RWPE2 (cell line): ENCODE measurements at places on chromosomes 13 and 19.

GRCh38 chr13:46320821-46321220, 66.2 kb downstream of the RUBCNL start:
- H3K36me3 ChIP-seq = no peaks in the 10 kb centered on the region
- no peak for DNase-seq
- H3K27ac ChIP-seq = no peak overlapping the region

- no peak for DNase-seq
- H3K4me3 ChIP-seq = no peak overlapping the region
- peaks cover 18% of the 10 kb centered on the region for H3K4me1 ChIP-seq
- no peaks in the 10 kb centered on the region; the same call in 1 of the 2 replicates for H3K36me3 ChIP-seq
- no peaks in the 10 kb centered on the region for H3K27me3 ChIP-seq
These were observed 447.2 kb downstream of the RFC3 start for GRCh38 chr13:34265046-34265679.

DNA sequence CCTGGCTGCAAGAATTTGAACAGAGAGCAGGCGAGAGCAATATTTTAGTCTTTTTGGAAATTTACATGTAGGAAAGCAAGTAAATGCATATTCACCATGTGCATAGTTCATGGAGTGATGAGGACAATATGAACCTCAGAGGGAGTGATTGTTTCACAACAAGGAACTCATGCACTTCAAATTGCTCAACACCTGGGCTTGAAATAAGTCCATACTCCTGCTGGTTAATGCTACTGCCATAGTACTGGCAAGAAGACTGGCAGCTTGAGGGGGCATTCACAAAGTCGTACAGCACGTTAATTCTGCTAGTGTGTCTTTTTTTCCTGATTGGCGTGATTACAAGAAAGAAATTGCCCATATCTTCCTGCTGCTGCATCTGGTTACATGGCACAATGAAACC, 267.6 kb downstream of the PCDH17 start:
- no peak overlapping the region for H3K4me3 ChIP-seq
- no peak for DNase-seq
- H3K4me1 ChIP-seq = no peaks in the 10 kb centered on the region
- H3K36me3 ChIP-seq = no peaks in the 10 kb centered on the region
- no peak overlapping the region for H3K27ac ChIP-seq

- no peaks in the 10 kb centered on the region for H3K36me3 ChIP-seq
- H3K4me1 ChIP-seq = peaks cover 5% of the 10 kb centered on the region
- no peak overlapping the region for H3K4me3 ChIP-seq
These were observed 6.2 kb downstream of the TLE6 start for GRCh38 chr19:2983351-2984214.

GRCh38 chr13:60689571-60689970, 292.6 kb downstream of the TDRD3 start:
- no peaks in the 10 kb centered on the region for H3K36me3 ChIP-seq
- no peak for DNase-seq
- H3K27me3 ChIP-seq = peaks cover 3% of the 10 kb centered on the region
- H3K4me3 ChIP-seq = no peak overlapping the region
- H3K4me1 ChIP-seq = no peaks in the 10 kb centered on the region
- no peak overlapping the region for H3K27ac ChIP-seq

DNA sequence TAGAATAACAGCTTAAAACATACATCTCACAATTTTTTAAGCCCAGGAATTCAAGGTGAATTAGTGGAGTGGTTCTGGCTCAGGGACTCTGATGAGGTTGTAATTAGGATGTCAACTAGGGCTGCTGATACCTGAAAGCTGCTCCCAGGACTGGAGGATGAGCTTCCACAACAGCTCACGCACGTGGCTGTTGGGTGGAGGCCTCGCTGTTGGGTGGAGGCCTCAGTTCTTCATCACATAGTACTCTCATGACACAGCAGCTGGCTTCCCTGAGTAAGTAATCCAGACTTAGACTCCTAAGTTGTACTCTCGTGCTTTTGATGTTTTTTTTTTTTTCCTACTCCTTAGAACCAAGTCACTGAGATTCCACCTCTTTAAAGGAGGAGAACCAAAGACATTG, 577.1 kb upstream of the PRR20A start:
- no peaks in the 10 kb centered on the region for H3K4me1 ChIP-seq
- H3K4me3 ChIP-seq = no peak overlapping the region
- H3K27ac ChIP-seq = no peak overlapping the region
- no peaks in the 10 kb centered on the region for H3K27me3 ChIP-seq
- H3K36me3 ChIP-seq = no peaks in the 10 kb centered on the region
